Right atrium auricular region (tissue), 2 donors: ENCODE measurements at places on chromosomes 13 and 19. TPM values are rescaled to one million over a fixed set of nuclear protein-coding genes. Genes with fewer than 3 reads are reported as not detected.
A peak's percentile ranks its signal among the peaks of the same experiment; 100 is the strongest.

GRCh38 chr13:71030784-71031183 is 836.2 kb downstream of the DACH1 start:
- no peaks in the 10 kb centered on the region for H3K36me3 ChIP-seq
- no peaks in the 10 kb centered on the region for H3K27me3 ChIP-seq
- no peak for DNase-seq
- no peaks in the 10 kb centered on the region for H3K4me1 ChIP-seq
- no peak overlapping the region for H3K27ac ChIP-seq
- no peak overlapping the region for H3K4me3 ChIP-seq

DNA sequence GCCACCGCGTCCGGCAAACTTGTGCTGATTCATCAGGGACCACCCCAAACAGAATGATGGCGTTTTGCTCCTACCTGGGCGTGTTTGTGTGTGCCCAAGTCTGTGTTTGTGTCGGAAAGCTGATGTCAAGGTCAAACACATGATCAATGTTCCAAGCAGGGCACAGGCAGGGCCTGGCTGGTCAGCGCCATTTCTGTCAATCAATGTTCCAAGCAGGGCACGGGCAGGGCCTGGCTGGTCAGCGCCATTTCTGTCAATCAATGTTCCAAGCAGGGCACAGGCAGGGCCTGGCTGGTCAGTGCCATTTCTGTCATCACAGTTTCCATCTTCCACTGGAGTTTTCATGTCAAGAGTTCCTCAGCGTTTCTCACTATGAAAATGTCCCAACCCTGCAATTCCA is 14.9 kb upstream of the GRTP1 start:
- no peaks in the 10 kb centered on the region for H3K4me1 ChIP-seq
- H3K36me3 ChIP-seq, result no peaks in the 10 kb centered on the region
- no peak overlapping the region for H3K4me3 ChIP-seq

The CYP4F22 gene
- not detected for total RNA-seq

DNA sequence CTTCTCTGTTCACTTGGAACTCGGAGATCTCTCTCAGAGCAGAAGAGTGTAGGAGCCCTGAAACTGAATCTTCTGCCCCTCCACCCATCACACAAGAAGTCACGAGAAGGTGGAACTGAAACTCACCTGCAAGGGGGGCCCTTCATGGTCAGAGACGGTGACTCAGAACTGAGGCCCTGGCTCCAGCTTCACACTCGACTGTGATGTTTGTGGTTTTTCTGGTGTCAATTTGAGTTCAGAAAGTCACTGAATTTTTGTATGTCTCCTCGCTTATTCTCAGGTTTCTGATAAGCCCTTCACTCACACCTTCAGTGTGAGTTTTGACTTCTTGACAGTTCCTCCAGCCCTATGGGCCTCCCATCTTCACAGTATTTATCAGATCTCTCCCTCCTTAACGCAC is 23.1 kb downstream of the SIGLEC5 start:
- no peak overlapping the region for H3K27ac ChIP-seq
- no peaks in the 10 kb centered on the region for H3K36me3 ChIP-seq
- H3K27me3 ChIP-seq, result no peaks in the 10 kb centered on the region
- H3K4me1 ChIP-seq, result no peaks in the 10 kb centered on the region

DNA sequence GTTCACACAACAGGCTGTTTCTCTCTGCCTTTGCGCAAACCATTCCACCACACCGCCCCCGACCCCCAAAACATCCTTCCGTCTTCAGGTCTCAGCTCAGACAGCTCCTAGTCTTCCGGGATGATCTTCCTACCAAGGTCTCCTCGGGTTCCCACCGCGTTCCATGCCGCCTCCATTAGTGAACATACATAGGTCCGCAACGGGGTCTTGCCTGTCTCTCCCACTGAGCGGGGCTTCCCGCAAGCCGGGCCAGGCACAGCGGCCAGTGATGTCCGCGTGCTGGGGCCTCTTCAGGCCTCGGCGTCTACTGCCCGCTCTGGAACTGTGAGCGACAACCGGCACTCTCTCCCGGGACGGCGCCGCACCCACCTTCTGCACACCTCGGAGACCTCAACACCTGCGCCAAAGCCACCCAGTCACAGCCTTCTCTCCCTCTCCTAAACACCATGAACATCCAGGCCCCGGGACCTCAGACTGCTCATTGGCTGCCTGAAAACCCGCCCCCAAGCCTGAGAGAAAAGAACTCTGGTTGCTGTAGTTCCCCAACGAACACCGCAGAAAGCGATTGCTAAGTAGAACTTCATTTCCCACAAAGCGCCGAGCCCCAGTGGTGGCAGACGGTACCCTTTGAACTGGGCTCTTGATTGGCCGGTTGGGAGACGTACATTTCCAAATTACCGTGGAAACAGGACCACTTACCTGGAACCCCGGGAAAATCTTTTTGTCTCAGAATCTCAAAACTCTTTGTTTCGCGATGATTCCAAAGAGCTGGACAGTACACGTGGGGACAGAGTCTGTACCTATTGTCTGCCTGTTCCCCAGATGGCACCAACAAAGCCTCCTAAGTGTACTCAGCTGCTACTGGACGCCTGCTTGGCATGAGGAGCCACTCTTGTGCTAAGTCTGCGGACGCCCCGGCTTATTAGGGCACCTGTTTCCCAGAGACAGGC is 9.5 kb downstream of the DYRK1B start:
- H3K4me1 ChIP-seq, result peaks cover 16% of the 10 kb centered on the region
- H3K4me3 ChIP-seq, result peak overlapping the region; percentile 69
- peaks cover 39% of the 10 kb centered on the region for H3K36me3 ChIP-seq
- H3K27me3 ChIP-seq, result no peaks in the 10 kb centered on the region
- peak overlapping the region; percentile 78 for H3K27ac ChIP-seq

GRCh38 chr13:113905018-113905417 is 41.1 kb upstream of the GAS6 start:
- no peak overlapping the region for H3K4me3 ChIP-seq
- no peaks in the 10 kb centered on the region for H3K4me1 ChIP-seq
- H3K27me3 ChIP-seq, result no peaks in the 10 kb centered on the region

DNA sequence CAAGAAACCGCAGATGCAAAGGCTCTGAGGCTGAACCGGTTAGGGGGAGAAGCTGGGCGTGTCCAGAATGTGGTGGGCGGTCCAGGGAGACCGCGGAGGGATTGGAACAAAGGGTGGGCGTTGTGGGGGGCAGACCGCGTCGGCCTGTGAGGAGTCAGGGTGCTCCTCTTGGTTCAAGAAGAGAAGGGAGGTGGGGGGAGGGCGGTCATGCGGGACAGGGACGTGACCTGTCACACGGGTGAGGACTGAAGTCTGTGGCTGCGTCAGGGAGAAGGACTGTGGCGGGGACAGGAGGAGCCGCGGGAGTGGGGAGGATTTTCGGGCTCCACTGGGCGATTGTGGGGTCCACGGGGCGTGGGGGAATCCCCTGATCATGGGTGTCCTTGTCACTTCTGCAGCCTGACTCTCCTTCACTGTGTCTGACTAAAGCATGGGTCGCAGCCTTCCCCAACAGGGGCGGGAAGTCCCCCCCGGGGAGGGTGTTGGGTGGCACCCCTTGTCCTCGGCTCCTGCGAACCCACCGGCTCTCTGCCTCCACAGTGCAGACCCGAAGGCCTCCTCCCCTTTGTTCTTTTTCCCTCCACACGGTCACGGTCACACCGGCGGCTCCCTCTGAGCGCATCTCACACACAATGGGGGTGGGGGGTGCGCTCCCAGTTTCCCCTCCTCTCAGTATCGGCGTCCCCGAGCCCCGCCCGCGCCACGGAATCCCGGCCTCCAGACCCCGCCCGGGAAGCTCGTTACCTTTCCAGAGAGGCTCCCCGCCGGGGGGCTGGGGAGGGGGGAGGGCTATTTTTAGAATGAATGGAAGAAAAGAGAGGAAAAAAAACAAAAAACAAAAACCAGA is 16.4 kb upstream of the KCNN1 start:
- H3K27ac ChIP-seq, result no peak overlapping the region
- H3K4me1 ChIP-seq, result peaks cover 53% of the 10 kb centered on the region
- H3K4me3 ChIP-seq, result peak overlapping the region; percentile 30
- DNase-seq, result no peak

DNA sequence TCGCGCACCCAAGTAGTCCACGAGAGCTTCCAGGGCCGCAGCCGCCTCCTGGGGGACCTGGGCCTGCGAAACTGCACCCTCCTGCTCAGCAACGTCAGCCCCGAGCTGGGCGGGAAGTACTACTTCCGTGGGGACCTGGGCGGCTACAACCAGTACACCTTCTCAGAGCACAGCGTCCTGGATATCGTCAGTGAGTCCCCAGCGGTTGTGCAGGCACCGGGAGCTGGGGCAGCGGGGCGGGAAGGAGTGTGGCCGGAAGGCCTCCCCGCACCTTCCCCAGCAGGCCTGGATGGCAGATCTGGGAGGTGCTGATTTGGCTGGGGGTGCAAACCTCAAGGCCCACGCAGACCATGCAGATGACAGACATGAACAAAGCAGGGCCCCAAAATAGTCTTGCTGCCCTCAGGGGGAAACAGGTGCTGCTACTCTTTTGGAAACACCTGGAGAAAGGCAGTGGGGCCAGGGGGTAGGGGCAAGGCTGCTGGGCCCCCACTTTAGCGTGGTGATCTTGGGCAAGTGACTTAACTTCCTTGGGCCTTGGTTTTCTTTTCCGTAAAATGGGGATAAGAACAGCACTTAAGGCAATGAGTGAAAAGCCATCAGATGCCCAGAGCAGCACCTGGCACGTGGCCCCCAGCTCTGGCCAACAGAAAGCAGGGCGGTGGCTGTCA is 4.0 kb downstream of the MAG start:
- no peaks in the 10 kb centered on the region for H3K4me1 ChIP-seq
- H3K36me3 ChIP-seq, result no peaks in the 10 kb centered on the region
- DNase-seq, result no peak
- H3K27ac ChIP-seq, result no peak overlapping the region
- no peaks in the 10 kb centered on the region for H3K27me3 ChIP-seq

The CAMSAP3 gene
- total RNA-seq, result 0.55 TPM

The FAM216B gene
- total RNA-seq, result 22.0 TPM

The KCTD4 gene
- not detected for total RNA-seq

The ZNF880 gene
- total RNA-seq, result 19.6 TPM
